ENCODE measurements at places on chromosomes 6 and 20.

DNA sequence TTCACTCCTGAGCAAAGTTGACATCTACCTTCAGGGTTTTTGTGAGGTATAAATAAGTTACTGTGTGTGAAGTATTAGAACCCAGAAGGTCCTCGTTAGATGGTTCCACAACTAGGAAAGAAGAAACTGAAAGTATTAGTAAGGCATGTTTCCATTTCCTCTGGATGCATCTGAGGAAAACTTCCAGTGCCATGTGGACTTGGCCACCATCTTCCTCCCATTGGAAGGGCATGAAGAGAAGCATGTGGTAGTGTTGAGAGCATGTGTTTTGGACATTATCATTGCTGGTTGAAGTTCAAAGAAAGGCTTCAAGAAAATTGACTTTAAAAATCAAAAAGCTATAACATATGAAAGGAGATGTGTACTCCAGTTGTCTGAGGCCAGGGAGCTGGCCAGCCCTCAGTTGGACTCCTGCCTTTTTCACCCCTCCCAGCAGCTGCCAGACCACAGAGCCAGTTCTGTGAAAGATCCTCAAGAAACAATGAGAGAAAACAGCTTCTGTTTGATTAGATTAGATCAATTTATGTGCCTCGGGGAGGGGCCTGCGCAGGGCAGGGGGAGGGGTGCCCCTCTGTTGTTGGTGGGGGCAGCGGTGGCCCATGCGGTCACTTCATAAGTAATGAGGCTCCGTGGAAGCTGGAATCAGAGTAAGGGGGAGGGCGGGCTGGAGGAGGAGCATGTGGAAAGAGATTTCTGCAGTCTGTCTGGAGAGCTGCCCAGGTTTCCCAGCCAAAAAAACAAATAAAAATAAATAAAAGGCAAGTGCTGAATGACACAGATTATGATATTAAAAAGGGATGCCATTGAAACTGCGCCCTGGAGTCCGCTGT is 154.0 kb downstream of the JARID2 start:
- peak; percentile 85 for DNase-seq

- no peak for DNase-seq
Observed at GRCh38 chr20:51711426-51711825, 56.8 kb downstream of the ATP9A start.

DNA sequence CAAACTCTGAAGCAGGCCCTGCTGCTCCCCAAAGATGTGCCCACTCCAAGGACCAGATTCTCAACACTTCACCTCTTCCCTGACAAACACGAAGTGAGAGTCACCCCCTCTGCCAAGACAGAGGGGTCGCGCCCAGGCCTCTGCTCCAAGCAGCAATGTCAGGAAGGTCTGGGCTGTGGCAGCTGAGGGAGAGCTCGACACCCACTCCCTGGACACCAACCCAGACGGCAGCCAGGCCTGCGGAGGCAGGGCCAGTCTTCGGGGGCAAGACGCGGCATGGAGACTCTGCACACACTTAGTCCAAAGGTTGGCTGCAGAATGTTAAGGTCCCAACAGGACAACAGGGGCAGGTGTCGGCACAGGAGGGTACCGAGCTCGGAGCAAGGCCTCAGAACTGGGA is 144.2 kb downstream of the DLL1 start:
- DNase-seq: no peak

DNA sequence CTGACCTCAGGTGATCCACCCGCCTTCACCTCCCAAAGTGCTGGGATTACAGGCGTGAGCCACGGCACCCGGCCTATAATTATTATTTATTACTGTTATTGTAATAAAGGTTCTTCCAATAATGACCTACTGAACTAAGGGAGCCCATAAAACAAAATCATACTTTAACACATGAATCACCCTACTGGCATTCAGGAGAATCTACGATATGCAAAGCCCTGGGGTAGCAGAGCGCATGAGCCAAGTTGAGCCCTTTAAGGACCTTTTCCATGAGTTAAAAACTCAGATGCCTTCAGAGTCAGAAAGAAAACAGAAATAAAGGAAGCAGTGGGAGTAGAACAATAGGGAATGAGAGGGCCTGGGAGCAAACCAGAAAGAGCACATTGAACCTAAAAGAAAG is 41.5 kb downstream of the SNRPB start:
- no peak for DNase-seq

DNA sequence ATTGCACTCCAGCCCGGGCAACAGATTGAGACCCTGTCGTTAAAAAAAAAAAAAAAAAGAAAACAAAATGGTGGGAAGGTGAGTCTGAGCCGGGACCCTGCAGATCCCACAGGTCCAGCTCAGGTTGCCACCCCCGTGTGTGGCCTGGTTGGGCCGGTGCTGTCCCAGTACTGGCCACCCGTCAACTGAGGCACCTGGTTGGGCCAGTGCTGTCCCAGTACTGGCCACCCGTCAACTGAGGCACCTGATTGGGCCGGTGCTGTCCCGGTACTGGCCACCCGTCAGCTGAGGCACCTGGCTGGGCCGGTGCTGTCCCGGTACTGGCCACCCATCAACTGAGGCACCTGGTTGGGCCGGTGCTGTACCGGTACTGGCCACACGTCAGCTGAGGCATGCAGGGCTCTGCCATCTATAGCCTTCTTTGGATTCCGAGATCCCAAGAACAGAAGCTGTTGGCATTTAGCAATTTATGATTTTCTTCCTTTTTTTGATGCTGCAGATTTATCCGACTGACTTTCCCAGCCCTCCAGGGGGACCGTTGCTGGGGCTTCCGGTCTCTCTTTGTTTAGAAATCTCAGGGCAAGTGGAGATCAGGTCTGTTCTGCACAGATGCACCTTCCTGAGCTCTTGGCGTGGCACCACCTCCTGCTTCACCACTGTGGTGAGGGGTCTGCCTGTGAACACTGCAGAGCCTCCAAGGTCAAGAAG is 113.8 kb downstream of the SYCP2 start:
- DNase-seq: no peak

GRCh38 chr20:10982692-10983091 is 308.9 kb upstream of the JAG1 start:
- DNase-seq: peak; percentile 89

- peak; percentile 56 for DNase-seq
Observed at GRCh38 chr20:4147319-4147718, 132.0 kb upstream of the RNF24 start.

GRCh38 chr6:3919130-3919628 is 70.0 kb downstream of the FAM50B start:
- DNase-seq: peak; percentile 31

DNA sequence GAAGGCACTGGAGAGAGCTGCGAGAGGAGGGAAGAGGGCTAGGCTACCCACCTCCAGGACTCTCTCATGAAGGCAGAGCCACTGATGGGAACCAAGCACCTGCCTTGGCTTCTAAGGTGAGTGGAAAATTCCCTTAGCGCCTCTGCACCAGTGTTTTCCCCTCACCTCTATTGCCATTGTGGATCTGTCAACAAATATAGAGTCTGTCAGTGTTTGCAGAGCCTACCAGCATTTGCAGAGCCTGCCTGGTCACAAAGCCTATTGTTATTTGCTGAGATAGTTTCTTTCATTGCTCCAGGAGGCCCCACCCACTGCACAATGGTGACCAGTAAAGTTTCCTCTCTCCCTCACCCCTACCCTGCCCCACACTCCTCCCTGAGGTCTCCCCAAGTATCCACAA is 141.9 kb downstream of the MRPL14 start:
- no peak for DNase-seq

DNA sequence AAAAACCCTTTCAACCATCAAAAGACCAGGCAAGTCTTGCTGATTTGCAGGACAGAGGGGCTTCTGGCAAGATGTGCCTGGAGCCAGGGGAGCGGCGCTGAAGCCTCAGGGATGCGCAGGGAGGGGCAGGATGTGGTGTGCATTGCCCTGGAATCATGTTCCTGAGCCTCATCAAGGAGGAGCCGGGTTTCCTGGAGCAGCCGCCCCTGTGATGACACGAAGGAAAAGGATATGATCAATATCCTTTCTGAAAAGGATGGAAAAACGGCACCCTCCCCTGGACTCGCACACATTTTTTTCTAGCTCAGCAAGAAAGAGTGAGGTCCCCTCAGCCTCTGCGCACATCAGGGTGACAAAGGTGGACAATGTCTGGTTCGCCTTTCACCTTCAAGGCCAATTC is 173.1 kb upstream of the SSTR4 start:
- no peak for DNase-seq

- DNase-seq: peak; percentile 56
Observed at GRCh38 chr6:44086931-44087574, 40.2 kb downstream of the MRPL14 start.

- DNase-seq: peak; percentile 91
Observed at GRCh38 chr6:138726066-138726756, 47.4 kb upstream of the CCDC28A start.

- no peak for DNase-seq
Observed at GRCh38 chr6:75124085-75124484, 81.8 kb downstream of the COL12A1 start.

- DNase-seq: no peak
Observed at GRCh38 chr6:166417285-166417691, 34.5 kb upstream of the MPC1 start.

DNA sequence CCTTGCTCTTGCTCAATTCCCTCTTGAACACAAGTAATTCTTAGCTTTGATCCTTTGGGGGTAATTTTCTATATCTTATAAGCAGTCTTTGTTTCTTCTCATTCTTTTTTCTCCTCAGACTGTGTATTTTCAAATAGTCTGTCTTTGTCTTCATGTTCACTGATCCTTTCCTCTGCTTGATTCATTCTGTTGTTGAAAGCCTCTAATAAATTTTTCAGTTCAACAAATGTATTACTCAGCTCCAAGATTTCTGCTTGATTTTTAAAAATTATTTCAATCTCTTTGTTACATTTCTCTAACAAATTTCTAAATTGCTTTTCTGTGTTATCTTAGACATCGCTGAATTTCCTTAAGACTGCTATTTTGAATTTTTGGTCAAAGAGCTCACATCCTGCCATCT is 11.5 kb downstream of the RSPH3 start:
- DNase-seq: no peak

DNA sequence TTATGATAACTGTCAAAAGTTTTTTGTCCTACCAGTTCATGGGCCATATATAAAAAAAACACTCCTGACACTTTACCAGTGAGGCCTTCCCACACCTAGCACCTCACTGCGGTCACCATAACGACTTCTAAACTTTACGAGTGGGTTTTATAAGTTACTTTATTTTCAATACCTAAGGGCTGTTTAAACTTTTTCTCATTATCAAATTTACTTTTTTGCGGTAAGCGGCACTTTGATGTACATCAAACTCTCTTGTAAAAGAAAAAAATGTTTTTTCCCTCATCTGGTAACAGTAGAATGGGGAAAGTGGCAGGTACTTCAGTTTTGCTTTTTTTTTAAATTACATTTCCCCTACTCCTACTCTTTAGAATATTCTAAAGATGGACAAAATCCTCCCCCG is 36.2 kb downstream of the FYN start:
- no peak for DNase-seq

- peak; percentile 30 for DNase-seq
Observed at GRCh38 chr6:28651161-28651560, 125.5 kb downstream of the GPX5 start.

- peak; percentile 67 for DNase-seq
Observed at GRCh38 chr6:88982720-88983119, 19.3 kb upstream of the RNGTT start.

DNA sequence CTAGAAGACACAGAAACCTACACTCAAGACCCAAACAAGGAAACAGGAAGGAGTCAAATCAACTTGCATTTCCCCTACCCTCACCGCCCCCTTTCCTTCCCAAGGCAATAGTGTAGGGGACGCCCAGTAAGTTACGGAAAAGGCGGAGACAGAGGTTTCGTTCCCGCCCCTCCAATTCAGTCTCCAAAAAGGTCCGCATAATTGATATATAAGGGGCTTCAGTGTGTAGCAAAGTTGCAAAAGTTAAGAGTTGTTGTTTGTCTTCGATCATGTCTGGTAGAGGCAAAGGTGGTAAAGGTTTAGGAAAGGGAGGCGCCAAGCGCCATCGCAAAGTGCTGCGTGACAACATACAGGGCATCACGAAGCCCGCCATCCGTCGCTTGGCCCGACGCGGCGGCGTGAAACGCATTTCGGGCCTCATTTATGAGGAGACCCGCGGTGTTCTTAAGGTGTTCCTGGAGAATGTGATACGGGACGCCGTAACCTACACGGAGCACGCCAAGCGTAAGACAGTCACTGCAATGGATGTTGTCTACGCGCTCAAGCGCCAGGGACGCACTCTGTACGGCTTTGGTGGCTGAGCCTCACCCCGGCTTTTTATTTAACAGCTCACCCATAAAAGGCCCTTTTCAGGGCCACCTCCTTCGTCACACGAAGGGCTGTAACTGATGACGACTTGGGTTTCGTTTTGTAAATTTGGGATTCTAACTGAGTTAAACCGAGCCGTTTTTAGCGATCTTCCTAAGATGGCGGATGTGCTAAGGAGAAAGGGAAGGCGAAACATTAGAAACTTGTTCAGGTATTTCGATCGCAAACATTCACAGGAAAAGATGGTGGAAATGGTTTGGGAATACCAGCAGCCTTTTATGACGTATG is 124.6 kb upstream of the BTN3A2 start:
- DNase-seq: peak; percentile 96

DNA sequence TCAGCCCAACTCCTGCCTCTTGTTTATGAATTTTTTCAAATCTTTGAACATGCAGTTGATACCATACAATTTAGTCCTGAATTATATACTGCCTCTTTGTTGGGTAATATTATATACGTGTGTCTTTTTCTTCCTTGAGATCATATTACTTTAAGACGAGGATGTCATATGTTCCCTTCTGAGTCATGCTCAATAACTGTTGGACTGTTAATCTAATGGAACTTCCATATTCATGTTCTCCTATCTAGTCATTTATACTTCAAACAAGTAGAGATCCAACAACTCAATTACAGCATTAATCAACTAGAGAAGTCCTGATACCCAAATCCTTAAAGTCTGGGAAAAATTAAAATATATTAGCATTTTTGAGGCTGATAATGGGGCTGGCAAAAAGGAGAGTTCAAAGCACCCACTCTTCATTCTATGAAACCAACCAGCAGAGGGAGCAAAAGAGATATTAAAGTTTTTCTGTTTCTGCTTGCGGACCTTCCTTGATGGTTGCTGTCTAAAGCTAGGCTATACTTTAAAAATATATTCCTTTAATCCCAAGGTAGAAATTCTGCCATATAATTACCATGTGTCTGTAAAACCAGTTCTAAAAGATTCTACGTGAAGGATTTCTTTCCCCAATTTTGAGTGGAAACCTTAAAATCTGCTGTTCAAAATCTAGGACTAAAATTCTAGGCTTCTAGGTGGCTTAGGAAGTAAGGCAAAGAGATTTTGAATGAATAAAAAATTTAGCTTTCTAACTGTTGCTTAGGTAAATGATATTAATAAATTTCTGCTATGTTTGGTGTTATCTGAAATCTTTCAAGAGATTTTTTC is 498.9 kb downstream of the BCKDHB start:
- DNase-seq: peak; percentile 45

Measured in amniotic epithelial cell (primary cell).